ENCODE measurements at places on chromosomes 16 and 17. TPM values are rescaled to one million over a fixed set of nuclear protein-coding genes. Genes with fewer than 3 reads are reported as not detected.

Gene ERN2
- not detected for total RNA-seq

Gene CCDC154
- 1.5 TPM for total RNA-seq

Gene CKLF
- total RNA-seq: 66.3 TPM

Gene TBC1D3G
- total RNA-seq: not detected

Gene KRTAP9-4
- total RNA-seq: not detected

Gene OR3A2
- total RNA-seq: 0.24 TPM

Gene PLEKHG4
- total RNA-seq: 28.5 TPM

Gene TBC1D3C
- total RNA-seq: not detected

Gene NPIPA2
- total RNA-seq: 3.2 TPM

Gene FNDC8
- not detected for total RNA-seq

Gene KIF18B
- 6.0 TPM for total RNA-seq

Gene PPM1E
- 0.21 TPM for total RNA-seq

Gene ZNF267
- total RNA-seq: 30.8 TPM

Gene MOSMO
- 11.7 TPM for total RNA-seq

Gene CENPT
- 30.8 TPM for total RNA-seq

Gene TP53TG3F
- total RNA-seq: 0.15 TPM

Gene CCL7
- total RNA-seq: 0.96 TPM

Gene AARS1
- total RNA-seq: 100 TPM

- DNase-seq: no peak
Measured at GRCh38 chr17:70239391-70239826, 70.1 kb downstream of the KCNJ2 start.

GRCh38 chr16:15885560-15886001 lies 2.8 kb downstream of the CEP20 start:
- DNase-seq: no peak

DNA sequence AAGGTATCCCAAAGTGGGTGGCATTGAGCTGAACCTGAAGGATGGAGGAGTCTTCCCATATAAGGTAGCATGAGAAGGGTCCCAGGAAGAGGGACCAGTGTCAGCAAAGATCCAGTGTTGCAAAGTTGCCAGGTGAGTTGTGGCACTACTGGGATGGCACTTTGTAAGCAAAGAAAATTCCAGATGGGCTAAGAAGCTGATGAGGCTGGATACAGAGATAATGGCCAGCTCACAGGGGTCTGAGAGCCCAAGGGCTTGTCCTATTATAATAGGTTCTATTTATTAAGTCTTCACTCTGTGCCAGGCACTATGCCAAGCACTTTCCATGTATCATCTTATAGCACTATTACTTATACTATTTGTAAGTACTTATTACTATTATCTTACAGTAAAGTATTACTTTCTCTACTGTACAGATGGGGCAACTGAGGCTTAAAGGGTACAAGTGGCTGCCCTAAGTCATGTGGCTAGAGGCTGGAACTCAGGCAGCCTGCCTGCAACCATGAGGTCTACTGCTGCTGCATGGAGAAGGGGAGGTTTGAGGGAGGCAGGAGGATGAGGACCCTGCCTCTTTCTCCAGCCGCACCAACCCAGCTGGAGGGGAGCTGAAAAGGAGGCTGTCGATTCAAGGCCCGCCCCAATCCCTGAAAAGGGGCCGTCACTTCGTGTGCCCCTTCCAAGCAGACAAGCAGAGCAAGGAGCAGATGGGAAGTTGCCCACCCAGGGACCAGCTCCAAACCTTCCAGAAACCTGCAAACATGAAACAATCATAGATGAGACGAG lies 86.5 kb downstream of the C16orf78 start:
- DNase-seq: no peak

DNA sequence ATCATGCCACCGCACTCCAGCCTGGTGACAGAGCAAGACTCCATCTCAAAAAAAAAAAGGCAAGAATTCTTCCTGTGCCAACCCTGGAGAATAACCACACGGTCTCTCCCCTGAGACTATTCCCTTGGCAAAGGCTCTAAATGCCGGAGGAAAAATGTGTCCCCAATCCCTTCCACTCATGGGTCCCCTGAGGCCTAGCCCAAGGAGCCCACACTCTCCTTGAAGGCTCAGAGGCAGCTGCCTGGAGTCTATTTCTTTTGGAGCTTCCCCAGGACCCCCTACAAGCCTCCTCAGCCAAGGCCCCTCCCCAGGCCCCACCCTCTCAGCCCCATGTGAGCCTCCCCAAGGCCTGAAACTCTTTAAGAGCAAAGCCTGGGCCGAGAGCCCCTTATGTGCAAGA lies 16.6 kb downstream of the CEP131 start:
- no peak for DNase-seq

DNA sequence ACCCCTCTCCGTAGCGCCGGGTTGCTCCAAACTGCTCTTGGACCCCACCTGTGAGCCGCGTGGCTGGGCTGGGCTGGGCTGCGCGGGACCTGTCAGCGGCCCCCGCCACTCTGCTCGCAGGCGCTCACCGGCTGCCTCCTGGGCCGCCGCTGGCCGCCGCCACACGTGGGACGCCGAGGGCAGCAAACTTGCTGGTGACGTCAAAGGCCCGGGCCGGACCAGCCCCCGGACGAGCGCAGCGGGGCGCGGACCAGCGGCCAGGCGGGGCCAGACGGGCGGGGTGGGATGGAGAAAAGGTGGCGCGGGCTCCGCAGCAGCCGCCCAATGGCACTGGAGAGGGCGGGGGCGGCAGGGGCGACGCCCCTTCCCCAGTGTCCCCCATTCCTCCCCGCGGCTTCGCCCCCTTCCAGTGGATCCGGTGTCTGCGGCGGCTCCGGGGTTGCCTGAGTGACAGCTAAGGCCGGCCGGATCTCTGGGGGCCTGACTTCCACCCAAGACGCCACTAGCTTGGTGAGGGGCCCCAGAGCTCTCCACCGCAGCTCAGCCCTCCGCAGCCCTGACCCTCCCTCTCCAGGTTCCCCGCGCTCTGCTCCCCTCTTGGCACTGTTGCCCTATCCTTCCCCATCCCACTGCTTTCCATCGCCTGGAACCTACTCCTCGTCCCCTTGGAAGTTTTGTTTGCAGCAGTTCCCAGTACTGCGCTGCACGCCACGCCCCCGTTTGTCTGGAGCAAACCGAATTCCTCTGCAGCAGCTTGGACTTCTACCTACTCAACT lies at the start of gene HS3ST3A1:
TSS of gene HS3ST3A1 (minus strand) at position 154 of the 776 bp plus-strand sequence. CDS start 800 bp downstream, outside the sequence.
- peak; percentile 92 for DNase-seq

DNA sequence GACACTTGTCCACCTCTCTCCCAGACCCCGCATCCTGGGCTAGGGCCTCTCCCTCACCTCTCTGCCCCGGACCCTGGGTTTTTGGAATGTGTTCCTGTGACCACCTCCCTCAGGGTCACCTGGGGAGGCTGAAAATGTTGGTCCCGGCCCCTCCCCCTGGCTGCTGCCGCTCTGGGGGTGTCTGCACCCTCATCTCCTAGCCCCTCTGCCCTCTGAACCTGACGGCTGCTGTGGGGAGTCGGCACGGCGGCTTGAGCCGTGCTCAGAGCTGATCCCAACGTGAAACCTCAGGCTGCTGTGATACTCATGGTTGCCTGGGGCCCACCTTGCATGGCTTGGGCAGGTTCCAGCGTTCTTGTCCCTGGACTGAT lies 42.8 kb downstream of the ADCY7 start:
- DNase-seq: no peak

DNA sequence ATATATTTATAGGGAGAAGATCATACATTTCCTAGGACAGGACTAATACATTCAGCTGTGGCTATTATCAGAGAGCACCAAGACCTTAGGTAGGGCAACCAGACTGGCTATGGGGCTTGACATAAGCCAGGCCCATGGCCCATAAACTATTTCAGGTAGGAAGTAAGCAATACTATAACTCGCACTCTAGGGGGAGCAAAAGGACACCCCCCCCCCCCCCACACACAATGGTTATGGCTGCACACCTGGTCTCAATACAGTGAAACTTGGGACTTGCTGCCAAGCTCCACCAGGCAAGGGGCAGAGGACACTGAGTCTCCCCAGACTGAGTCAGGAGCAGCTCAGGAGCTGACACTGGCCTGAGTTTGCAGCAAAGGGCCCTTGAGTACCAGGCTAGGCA lies 348.9 kb upstream of the ASIC2 start:
- no peak for DNase-seq

DNA sequence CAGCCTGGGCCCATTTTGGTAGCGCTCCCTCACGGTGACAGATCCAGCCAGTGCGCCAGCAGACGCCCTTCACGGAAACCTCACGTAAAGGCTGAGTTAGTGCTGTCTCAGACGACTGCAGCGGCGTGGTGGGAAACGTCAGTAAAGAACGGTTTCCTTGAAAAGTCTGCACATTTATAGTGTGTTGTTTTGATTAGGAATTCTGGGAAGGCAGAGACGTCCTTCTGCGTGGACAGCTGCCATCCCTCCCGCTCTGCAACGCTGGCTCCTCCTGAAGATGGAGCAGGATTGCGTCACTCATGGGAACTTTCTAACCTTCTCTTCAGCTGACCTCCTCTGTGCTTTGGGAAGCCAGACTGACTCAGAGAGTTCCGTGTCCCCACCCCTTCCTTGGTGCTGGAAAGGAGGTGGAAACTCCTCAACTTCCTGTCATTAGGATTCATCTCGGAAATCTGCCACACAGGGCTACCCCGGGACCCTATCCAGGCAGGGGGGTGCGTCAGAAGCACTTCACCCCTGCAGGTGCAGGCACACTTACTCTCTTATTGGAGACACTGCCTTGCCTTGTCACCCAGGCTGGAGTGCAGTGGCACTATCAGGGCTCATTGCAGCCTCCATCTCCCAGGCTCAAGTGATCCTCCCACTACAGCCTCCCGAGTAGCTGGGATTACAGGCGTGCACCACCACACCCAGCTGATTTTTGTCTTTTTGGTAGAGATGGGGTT lies 24.3 kb upstream of the CRISPLD2 start:
- peak; percentile 91 for DNase-seq

DNA sequence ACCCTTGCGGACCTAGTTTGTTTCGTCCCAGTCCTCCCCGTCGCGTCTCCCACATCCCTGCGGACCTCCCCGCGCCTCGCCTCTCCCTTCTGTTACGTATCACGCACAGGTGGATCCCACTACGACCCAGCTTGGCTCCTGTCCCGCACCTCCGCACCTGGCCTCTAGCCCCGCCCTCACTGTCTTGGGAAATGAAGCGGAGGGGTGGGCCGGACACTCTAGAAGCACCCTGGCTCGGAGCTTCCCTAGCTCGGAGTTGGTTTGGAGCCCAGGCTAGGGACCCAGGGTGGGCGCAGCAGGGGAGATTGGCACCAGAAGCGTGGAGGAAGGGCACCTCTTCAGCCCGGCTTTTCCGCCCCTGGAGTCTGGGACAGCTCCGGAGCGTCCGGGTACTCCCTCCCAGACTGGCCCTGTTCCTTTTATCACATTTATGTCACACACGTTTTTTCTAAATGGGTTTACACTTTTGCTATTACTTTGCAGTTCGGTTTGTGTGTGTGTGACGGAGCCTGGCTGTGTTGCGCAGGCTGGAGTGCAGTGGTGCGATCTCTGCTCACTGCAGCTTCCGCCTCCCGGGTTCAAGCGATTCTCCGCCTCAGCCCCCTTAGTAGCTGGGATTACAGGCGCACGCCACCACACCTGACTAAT lies 1.4 kb upstream of the CEMP1 start:
- DNase-seq: peak; percentile 56

DNA sequence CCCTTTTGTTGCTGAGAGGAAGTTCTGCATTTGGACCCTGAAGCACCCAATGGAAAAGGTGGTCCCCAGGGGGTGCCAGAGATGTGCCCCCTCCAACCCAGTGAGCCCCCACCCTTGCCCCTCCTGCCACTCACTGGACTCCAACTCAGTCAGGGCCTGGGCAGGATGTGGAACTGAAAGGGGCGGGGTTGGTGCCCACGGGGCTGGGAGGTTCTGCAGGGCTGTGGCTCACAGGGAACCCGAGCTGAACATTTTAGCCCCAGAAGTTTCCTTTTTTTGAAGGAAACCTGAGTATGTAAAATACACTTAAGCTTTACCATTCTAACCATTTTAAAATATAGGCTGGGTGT lies 15.8 kb upstream of the OGFOD3 start:
- DNase-seq: no peak

GRCh38 chr17:40176754-40177110 lies 538 bp upstream of the RAPGEFL1 start:
- DNase-seq: no peak

DNA sequence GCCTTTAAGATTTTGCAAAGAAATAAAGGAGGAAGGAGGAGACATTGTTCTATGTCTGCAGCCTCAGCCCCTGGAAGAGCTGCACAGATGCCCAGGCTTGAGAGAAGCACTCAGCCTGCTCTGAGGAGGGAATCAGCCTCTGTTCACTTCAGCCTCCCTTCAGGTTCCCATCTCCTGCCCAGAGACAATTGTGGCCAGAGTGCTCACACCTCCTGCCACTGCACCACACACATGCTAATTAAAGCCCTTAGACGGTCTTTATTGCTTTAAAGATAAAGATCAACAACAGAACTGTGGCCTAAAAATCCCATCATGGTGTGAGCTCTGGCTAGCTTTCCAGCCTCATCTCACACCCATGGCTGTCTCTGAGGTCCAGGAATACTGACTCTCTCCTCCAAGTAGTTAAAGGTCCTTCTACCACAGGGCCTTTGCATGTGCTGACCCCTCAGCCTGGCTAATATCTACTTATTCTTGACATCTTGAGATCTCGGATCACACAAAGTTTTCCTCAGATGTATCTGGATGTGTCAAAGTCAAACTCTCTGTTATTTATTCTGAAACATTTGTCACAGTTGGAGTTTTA lies 33.8 kb downstream of the CHD9NB start:
- DNase-seq: no peak

DNA sequence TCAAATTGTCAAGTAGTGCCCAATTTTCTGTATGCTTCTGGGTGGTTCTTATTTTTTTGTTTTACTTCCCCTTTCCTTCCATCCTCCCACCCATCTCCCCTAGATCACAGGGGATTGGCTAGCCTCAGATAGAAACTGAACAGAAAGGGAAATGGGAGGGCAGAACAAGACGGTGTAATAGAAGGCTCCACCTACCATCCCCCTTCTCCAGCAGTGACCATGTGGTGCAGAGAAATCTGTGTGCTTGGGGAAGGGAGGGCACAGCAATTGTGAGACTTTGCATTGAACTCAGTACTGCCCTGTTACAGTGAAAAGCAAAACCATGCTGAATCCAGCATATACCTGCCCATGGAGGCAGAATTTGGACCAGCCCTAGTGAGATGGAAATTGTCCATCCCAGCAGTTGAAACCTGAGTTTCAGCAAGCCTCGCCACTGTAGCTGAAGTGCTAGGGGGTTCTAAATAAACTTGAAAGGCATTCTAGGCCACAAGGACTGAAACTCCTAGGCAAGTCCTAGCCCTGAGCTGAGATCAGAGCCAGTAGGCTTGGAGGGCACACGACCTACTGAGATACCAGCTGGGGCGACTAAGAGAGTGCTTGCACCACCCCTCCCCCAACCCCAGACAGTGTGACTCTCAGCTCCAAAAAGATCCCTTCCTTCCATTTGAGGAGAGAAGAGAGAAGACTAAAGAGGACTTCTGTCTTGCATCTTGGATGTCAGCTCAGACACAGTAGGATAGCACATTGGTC lies 5.2 kb downstream of the SLFN11 start:
- DNase-seq: no peak

DNA sequence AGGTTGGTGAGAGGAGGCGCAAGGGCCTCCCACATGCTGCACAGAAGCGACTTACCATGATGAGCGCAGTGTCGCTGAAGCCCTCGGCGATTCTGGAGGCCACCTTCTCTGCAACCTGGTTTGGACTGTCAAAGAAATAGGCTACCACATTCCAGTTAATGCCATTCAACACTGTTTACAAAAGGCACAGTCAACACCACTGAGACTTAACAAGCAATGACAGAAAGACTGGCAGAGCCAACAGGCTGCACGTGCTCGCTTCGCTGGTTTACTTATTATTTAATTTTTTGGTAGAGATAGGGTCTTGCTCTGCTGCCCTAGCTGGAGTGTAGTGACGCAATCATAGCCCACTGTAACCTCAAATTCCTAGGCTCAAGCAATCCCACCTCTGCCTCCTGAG lies 18.2 kb downstream of the EMC8 start:
- DNase-seq: no peak

- DNase-seq: no peak
Measured at GRCh38 chr16:22397931-22398330, 23.5 kb upstream of the CDR2 start.
